Adrenal gland (tissue), 19 donors: ENCODE measurements at places on chromosomes 12 and 14. TPM values are rescaled to one million over a fixed set of nuclear protein-coding genes. Genes with fewer than 3 reads are reported as not detected.

DNA sequence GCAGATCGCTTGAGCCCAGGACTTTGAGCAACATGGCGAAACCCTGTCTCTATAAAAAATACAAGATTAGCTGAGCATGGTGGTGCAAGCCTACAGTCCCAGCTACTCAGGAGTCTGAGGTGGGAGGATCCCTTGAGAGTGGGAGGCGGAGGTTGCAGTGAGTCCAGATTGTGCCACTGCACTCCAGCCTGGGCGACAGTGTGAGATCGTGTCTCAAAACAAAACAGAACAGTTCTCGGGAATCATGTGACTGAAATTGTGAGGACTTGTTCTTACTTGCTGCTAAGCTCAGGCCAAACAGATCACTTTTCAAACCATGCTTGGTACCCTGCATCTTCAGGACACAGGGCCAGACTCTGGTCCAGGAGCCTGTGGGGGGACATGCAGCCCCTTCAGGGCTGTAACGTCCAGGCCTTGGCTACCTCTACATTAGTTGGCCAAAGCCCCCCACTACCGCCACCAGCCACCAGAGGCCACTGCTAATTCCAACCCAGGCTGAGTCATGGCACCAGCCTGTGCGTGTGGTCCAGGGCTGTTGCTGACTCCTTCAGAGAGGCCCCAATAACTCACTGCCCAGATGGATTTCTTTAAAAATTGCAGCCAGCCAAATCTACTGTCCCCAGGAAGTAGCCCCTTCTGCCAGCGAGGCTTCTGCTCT is 33.4 kb upstream of the SYNDIG1L start:
- peak; percentile 38 for DNase-seq

LMNTD1 gene
- 0.27 TPM for polyA plus RNA-seq

GRCh38 chr14:86039176-86039575 is 509.2 kb downstream of the FLRT2 start:
- DNase-seq = no peak

- DNase-seq = no peak
Observed at GRCh38 chr14:100128688-100129087, 30.8 kb downstream of the DEGS2 start.

- DNase-seq = no peak
Observed at GRCh38 chr14:102805371-102805891, 28.2 kb downstream of the TRAF3 start.
